ENCODE measurements at places on chromosomes 5 and 9. TPM values are rescaled to one million over a fixed set of nuclear protein-coding genes. Genes with fewer than 3 reads are reported as not detected.

GRCh38 chr9:73154271-73154670 is 2.6 kb downstream of the ANXA1 start:
- H3K27ac ChIP-seq = peak overlapping the region; percentile 82
- peak overlapping the region; percentile 52 for H3K4me3 ChIP-seq
- H3K36me3 ChIP-seq = peaks cover 11% of the 10 kb centered on the region
- DNase-seq = no peak
- peaks cover 77% of the 10 kb centered on the region for H3K4me1 ChIP-seq
- H3K27me3 ChIP-seq = no peaks in the 10 kb centered on the region

DNA sequence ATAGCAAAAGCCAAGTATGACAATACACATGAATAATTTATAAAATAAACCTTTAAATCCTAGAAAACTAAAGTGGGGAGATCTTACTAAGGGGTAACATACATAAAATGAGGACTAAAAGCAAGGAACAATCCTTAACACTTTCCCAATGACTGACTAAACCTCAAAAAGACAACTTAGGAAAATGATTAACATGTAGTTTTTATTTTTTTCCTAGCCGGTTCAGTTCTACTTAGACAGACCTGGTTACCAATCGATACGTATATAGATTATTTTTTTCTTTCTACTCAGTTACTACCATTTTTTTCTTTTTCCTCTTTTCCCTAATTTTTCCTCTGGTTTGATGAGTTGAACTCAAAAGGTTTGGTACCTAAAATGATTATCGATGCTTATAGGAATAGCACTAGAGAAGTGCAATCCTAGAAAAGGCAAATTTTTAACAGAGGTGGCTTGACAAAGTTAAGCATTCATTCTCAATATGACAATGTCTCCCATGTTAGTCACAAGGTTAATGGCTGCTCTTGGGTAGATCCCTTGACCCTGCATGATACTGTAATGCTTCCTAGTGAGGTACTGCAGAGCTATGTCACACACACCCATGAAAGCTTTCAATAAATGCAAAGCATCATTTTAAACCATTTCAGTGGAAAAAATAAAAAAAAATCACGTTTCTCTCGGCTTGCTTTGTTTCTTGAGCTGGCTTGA is 41.5 kb downstream of the FBXO4 start:
- DNase-seq = no peak
- no peaks in the 10 kb centered on the region for H3K4me1 ChIP-seq
- H3K27me3 ChIP-seq = no peaks in the 10 kb centered on the region
- no peaks in the 10 kb centered on the region for H3K36me3 ChIP-seq
- H3K4me3 ChIP-seq = no peak overlapping the region

SLC22A4 gene
- total RNA-seq = 1.3 TPM

- DNase-seq = no peak
- H3K27me3 ChIP-seq = no peaks in the 10 kb centered on the region
- H3K27ac ChIP-seq = no peak overlapping the region
- H3K4me3 ChIP-seq = no peak overlapping the region
- H3K4me1 ChIP-seq = peaks cover 13% of the 10 kb centered on the region
- no peaks in the 10 kb centered on the region for H3K36me3 ChIP-seq
Observed at GRCh38 chr9:100595391-100596199, 17.7 kb downstream of the CAVIN4 start.

DNA sequence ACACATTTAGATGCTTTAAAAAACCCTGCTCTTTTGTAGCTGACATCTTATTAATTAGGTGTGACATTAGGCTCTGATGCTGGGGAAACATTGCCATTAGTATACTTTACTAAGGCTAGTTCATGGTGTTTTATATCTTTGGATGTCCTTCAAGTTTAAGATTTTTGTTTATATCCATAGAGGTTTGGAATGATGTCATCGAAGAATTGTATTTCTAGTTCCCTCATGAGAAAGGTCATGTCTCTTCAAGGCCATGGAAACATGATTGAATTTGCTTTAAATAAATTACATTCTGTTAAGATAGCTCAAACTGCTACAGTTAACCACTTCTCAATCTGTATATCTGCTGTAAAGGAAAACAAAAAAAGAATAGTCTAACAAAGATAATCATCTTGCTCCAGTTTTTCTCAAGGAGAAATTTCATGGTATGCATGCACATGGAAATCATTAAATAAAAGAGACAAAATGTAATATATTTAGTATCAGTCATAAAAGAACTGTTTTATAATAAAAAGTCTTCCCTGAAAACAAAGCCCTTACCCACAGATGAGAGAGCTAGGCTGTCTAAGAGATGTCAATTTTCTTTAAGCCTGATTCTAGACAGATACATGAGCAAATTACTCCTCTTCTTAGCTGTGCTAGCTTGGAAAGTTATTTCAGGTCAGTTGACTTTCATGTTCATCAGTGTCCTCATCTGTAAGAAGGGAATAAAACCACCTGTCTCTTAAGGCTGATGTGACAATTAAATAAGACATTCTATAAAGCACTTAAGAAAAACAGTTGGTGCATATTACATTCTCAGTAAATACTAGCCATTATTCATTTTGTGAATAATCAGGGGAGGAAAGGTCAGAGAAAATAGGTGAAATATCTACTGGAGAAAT is 25.0 kb upstream of the STARD4 start:
- H3K27me3 ChIP-seq = no peaks in the 10 kb centered on the region
- no peaks in the 10 kb centered on the region for H3K36me3 ChIP-seq
- no peak overlapping the region for H3K4me3 ChIP-seq
- no peak for DNase-seq

DNA sequence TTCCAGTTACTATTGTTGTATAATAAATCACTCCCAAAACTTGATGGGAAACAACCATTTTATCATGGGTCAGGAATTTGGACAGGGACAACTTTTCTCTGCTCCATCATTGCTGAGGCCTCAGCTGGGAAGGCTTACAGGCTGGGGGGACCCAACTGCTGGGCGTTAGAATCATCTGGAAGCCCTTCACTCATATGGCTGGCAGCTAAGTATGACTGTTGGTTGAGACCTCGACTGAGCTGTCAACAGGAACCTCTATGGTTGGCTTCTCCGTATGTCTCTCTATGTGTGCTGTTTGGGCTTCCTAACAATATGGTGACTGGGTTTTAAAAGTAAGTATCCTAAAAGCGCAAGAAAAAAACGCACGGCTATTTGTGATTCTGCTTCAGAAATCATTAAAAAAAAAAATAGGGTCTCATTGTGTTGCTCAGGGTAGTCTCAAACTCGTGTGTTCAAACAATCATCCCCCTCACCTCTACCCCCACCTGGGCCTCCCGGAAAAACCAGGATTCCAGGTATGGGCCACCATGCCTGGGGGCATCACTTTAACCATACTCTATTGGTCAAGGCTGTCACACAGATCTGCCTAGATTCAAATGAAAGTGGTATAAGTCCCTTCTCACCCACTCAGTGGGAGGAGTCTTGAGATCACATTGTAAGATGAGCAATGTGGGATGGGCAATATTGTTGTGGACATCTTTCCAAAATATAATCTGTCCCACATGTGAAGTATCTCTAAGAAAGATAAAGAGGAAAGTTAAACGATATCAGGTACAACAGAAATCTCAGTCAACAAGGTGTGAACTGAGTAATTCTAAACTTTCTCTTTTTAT is 15.2 kb downstream of the FNBP1 start:
- no peak for DNase-seq
- H3K4me3 ChIP-seq = no peak overlapping the region
- H3K36me3 ChIP-seq = no peaks in the 10 kb centered on the region

DNA sequence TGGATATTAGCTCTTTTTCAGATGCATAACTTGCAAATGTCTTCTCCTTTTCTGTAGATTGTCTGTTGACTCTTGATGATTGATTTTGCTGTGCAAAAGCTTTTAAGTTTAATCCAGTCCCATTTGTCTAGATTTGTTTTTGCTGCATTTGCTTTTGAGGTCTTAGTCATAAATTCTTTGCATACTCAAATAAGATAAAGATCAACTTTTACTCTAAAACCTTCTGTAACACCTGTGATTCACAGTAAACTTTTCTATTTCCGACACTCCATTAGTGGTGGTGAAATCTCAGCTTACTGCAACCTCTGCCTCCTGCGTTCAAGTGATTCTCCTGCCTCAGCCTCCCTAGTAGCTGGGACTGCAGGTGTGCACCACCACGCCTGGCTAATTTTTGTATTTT is 239.0 kb upstream of the ST8SIA4 start:
- no peaks in the 10 kb centered on the region for H3K36me3 ChIP-seq
- no peaks in the 10 kb centered on the region for H3K27me3 ChIP-seq
- DNase-seq = no peak
- no peak overlapping the region for H3K4me3 ChIP-seq
- H3K4me1 ChIP-seq = no peaks in the 10 kb centered on the region

OR4F3 gene
- not detected for total RNA-seq

- H3K27me3 ChIP-seq = peaks cover 51% of the 10 kb centered on the region
- H3K4me3 ChIP-seq = peak overlapping the region; percentile 62
- peaks cover 80% of the 10 kb centered on the region for H3K4me1 ChIP-seq
Observed at GRCh38 chr9:137299938-137300337, 2.1 kb downstream of the NRARP start.

GPR151 gene
- not detected for total RNA-seq

FGF1 gene
- 2.5 TPM for total RNA-seq

MAMDC2 gene
- total RNA-seq = 4.1 TPM

DNA sequence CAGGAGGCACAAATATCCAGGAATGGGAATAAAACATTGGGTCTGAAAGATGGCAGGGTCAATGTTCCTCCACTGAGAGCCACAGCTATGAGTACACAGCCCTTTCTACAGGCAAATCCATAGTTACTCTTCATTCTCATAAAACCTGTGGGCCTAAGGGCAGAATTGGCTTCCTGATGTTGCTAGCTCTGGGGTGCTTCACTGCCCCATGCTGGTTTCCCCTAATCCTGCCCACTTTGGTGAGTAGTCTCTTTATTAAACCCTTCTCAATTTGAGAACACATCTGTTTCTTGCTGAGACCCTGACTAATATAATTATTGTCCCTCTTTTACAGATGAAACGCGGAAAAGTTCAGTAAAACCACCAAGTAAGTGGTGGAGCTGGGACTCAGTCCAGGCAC is 66.3 kb upstream of the RAI14 start:
- DNase-seq = no peak
- no peaks in the 10 kb centered on the region for H3K27me3 ChIP-seq
- no peaks in the 10 kb centered on the region for H3K36me3 ChIP-seq
- no peak overlapping the region for H3K4me3 ChIP-seq
- no peaks in the 10 kb centered on the region for H3K4me1 ChIP-seq

GRCh38 chr9:73143711-73144328 is 7.8 kb upstream of the ANXA1 start:
- peaks cover 42% of the 10 kb centered on the region for H3K4me1 ChIP-seq
- H3K36me3 ChIP-seq = no peaks in the 10 kb centered on the region
- no peak for DNase-seq
- H3K27ac ChIP-seq = no peak overlapping the region

DNA sequence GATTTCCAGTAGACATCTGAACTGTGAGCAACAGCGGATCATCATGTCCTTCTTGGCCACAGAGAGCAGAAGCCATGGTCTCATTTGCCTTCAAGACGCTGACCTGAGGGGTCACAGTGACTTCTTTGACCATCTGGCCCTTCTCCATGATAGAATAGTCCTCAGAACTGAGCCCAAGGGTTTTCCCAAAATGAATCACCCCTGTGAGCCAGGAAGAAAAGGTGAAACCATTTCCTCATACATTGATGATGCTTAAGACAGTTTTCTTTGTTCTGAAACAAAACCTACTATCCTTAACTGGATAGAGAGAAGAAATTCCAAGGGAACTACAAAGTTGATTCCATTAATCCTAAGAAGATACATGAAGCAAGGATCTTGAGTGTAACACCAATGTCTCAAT is 503.9 kb downstream of the CTNND2 start:
- DNase-seq = no peak
- no peaks in the 10 kb centered on the region for H3K4me1 ChIP-seq
- H3K27ac ChIP-seq = no peak overlapping the region
- no peaks in the 10 kb centered on the region for H3K27me3 ChIP-seq
- no peaks in the 10 kb centered on the region for H3K36me3 ChIP-seq
- no peak overlapping the region for H3K4me3 ChIP-seq

- peak overlapping the region; percentile 55 for H3K4me3 ChIP-seq
- no peak for DNase-seq
- H3K27ac ChIP-seq = peak overlapping the region; percentile 82
- peaks cover 23% of the 10 kb centered on the region for H3K4me1 ChIP-seq
- H3K27me3 ChIP-seq = no peaks in the 10 kb centered on the region
Observed at GRCh38 chr9:87725356-87725899, 491 bp upstream of the CTSL start.

TAF1L gene
- not detected for total RNA-seq

GRCh38 chr9:4665357-4665756 is 923 bp downstream of the SPATA6L start:
- no peaks in the 10 kb centered on the region for H3K27me3 ChIP-seq
- peaks cover 48% of the 10 kb centered on the region for H3K4me1 ChIP-seq
- no peak for DNase-seq
- peak overlapping the region; percentile 53 for H3K4me3 ChIP-seq

DNA sequence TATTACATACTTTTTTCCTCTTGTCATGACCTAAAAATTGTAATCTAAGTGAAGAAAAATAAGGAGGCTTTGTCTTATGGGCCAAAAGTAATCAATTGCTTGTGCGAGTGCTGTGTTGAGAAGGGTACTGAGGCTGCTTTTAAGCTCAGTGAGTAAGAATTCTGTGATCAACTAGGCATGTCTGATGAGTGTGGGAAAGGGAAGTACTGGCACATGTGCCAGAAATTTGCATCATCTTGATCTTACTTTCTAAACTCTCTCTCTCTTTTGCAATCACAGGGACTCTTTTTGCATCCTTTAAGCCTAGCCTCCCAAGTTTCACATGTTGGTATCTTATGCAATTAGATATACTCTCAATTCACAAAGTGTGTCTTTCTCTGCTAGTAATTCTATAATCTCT is 329.9 kb downstream of the KIF4B start:
- H3K36me3 ChIP-seq = no peaks in the 10 kb centered on the region
- DNase-seq = no peak
- no peaks in the 10 kb centered on the region for H3K4me1 ChIP-seq
- H3K27me3 ChIP-seq = no peaks in the 10 kb centered on the region
- H3K4me3 ChIP-seq = no peak overlapping the region

GRCh38 chr9:95874303-95874988 is 1.0 kb upstream of the ERCC6L2 start:
- peaks cover 16% of the 10 kb centered on the region for H3K4me1 ChIP-seq
- H3K27me3 ChIP-seq = no peaks in the 10 kb centered on the region
- no peaks in the 10 kb centered on the region for H3K36me3 ChIP-seq
- DNase-seq = no peak
- no peak overlapping the region for H3K4me3 ChIP-seq

- no peak overlapping the region for H3K27ac ChIP-seq
- H3K36me3 ChIP-seq = peaks cover 96% of the 10 kb centered on the region
- no peak overlapping the region for H3K4me3 ChIP-seq
- DNase-seq = no peak
- no peaks in the 10 kb centered on the region for H3K4me1 ChIP-seq
Observed at GRCh38 chr9:135816651-135816970, 90.7 kb downstream of the CAMSAP1 start.

DNA sequence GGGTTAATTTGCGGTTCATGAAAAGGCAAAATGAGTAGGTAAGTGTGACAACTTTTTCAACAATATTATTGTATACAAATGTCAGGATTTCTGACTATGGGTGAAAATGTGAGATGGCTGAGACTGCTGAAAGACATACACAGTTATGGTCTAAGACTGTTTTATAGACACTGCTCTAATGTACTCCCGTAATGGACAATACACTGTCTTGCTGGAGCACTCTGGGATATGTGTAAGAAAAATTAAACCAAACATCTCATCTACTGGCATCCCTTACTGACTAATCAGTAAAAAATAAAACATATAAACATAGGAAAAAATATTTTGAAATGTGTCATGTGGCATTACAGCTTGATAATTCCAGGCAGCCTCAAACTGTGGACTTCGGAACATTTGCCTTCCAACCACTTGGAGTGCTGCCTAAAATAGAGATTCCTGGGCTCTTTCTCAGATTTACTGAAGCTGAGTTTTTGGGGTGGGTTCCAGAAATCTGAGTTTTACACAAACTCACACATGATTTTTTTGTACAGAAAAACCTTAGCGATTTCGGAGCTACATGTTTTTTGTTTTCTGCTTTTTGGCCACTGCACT is 233.9 kb upstream of the TBCA start:
- H3K4me3 ChIP-seq = no peak overlapping the region
- H3K36me3 ChIP-seq = no peaks in the 10 kb centered on the region
- H3K27me3 ChIP-seq = no peaks in the 10 kb centered on the region

Data from suprapubic skin (tissue), 4 donors.